Stimulated activated CD8-positive, alpha-beta memory T cell treated with anti-CD3 and anti-CD28 coated beads, Interleukin-4, amount 100 ng/mL, for 24 hours (primary cell): ENCODE measurements at places on chromosomes 11 and 22.

GRCh38 chr22:50020606-50021005 is 8.0 kb upstream of the IL17REL start:
- no peak for DNase-seq

DNA sequence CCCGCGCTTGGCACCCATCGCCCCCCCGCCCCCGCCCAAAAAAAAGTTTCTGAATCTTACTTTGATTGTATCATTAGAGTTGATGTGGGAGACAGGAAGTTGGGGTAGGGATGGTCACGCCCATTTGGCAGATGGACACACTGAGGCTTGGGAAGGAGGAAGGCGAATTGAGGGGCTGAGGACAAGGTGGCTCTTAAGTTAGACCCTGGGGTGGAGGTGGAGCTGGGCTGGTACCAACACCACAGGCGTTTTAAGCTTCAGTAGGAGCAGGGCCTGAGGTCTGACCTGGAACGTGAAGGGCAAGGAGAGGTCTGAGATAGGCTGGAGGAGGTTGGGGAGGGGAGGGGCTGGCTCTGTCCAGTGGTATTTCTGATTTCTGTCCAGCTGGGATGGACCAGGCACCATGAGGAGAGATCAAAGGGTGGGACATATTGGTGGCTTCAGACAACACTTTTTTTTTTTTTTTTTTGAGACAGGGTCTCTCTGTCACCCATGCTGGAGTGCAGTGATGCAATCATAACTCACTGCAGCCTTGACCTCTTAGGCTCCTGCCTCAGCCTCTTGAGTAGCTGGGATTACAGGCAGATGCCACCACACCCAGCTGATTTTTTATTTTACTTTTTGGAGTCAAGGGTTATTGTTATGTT is 799 bp upstream of the CDC42BPG start:
- no peak for DNase-seq

- no peak for DNase-seq
Observed at GRCh38 chr22:36522662-36523061, 6.3 kb downstream of the EIF3D start.

DNA sequence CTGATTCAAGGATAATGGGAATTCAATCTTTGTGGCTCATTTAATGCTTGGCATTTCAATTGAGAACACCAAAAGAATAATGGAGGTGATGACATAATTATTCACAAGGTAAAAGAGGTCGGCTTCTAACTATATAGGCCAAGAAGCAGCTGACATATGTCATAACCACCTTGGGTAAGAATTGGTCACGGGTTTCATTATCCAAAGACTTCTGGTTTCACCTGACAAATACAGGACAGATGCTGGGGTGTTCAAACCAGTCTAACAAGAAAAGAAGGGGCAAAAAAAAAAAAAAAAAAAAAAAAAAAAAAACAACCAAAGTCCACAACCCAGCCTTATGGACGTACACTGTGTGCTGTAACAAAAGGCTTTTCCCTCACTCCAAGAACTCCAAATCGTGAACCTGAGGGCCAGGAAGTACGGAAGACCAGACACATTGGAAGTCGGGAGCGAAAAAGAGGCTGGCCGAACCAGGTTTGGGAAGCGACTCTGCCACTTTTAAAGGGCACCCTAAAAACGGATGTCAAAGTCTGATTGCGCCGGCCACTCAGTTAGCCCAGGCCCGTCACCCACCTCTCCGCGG is 385 bp downstream of the HARBI1 start:
- no peak for DNase-seq

GRCh38 chr22:45620706-45621105 is 50.9 kb upstream of the ATXN10 start:
- no peak for DNase-seq

- DNase-seq, result no peak
Observed at GRCh38 chr11:61325649-61326414, 7.1 kb downstream of the DDB1 start.

- no peak for DNase-seq
Observed at GRCh38 chr11:70712471-70712870, 314.1 kb downstream of the CTTN start.

- no peak for DNase-seq
Observed at GRCh38 chr11:46049325-46049897, 71.8 kb downstream of the PHF21A start.
